GM23248 (cell line): ENCODE measurements at places on chromosomes 1 and 21. TPM values are rescaled to one million over a fixed set of nuclear protein-coding genes. Genes with fewer than 3 reads are reported as not detected.
A peak's percentile ranks its signal among the peaks of the same experiment; 100 is the strongest.

- H3K4me1 ChIP-seq: peaks cover 45% of the 10 kb centered on the region
- H3K27ac ChIP-seq: no peak overlapping the region
- no peak for DNase-seq
These were observed 23.0 kb downstream of the OPTC start for GRCh38 chr1:203516906-203517305.

DNA sequence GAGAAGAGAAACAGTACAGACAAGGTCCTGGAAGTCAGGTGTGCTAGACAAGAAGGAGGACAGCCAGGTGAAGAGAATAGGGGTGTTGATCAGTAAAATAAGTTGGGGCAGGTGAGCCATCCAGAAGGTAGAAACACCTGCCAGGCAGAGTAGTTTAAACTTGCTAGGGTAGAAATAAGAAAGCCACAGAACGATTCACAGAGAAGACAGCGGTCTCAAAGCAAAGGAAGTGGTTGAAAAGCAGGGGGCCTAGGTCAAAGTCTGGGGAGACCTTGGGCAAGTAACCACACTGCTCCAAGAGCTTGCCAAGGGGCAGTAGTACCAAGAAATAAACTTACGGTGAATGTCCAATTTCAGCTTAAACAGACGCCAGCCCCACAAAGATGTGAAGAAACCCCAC, 116.6 kb upstream of the PROX1 start:
- H3K36me3 ChIP-seq: no peaks in the 10 kb centered on the region
- no peak for DNase-seq
- H3K27ac ChIP-seq: no peak overlapping the region
- no peaks in the 10 kb centered on the region for H3K27me3 ChIP-seq
- no peak overlapping the region for H3K4me3 ChIP-seq

- no peak overlapping the region for H3K27ac ChIP-seq
- H3K27me3 ChIP-seq: no peaks in the 10 kb centered on the region
- DNase-seq: no peak
- no peak overlapping the region for H3K4me3 ChIP-seq
- peaks cover 78% of the 10 kb centered on the region for H3K36me3 ChIP-seq
- no peaks in the 10 kb centered on the region for H3K4me1 ChIP-seq
These were observed 7.9 kb downstream of the CCNL2 start for GRCh38 chr1:1391225-1391624.

DNA sequence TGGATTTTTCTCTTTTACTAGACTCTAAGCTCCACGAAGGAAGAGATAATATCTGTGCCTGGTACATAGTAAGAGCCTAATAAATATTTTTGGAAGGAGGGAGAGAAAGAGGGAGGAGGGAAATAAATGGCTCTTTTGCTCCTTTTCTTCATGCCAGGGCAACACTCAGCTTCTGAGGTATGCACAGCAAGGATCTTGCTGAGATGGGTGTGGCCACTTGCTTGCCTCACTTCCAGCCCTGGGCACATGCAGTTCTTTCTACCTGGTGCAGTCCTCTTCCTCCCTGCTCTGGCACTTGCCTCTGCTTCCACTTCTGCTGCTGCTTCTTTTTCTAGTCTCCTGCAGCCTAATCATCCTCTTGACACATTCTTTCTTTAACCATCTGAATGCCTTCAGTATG, 148.1 kb downstream of the FGGY start:
- peak; percentile 82 for DNase-seq
- H3K4me3 ChIP-seq: no peak overlapping the region
- H3K4me1 ChIP-seq: peaks cover 48% of the 10 kb centered on the region
- H3K36me3 ChIP-seq: no peaks in the 10 kb centered on the region
- H3K27ac ChIP-seq: peak overlapping the region; percentile 89

GRCh38 chr1:12636098-12636950, 7.6 kb upstream of the AADACL4 start:
- H3K4me3 ChIP-seq: no peak overlapping the region
- no peaks in the 10 kb centered on the region for H3K36me3 ChIP-seq
- H3K4me1 ChIP-seq: no peaks in the 10 kb centered on the region
- H3K27me3 ChIP-seq: no peaks in the 10 kb centered on the region
- peak; percentile 40 for DNase-seq

GRCh38 chr21:35072557-35072956, 23.5 kb upstream of the RUNX1 start:
- H3K27ac ChIP-seq: peak overlapping the region; percentile 47
- peak overlapping the region; percentile 21; the same call in 1 of the 2 replicates for H3K4me3 ChIP-seq
- DNase-seq: no peak
- no peaks in the 10 kb centered on the region for H3K36me3 ChIP-seq
- no peaks in the 10 kb centered on the region for H3K27me3 ChIP-seq

CELA2A gene
- total RNA-seq: not detected in 2 replicates

DNA sequence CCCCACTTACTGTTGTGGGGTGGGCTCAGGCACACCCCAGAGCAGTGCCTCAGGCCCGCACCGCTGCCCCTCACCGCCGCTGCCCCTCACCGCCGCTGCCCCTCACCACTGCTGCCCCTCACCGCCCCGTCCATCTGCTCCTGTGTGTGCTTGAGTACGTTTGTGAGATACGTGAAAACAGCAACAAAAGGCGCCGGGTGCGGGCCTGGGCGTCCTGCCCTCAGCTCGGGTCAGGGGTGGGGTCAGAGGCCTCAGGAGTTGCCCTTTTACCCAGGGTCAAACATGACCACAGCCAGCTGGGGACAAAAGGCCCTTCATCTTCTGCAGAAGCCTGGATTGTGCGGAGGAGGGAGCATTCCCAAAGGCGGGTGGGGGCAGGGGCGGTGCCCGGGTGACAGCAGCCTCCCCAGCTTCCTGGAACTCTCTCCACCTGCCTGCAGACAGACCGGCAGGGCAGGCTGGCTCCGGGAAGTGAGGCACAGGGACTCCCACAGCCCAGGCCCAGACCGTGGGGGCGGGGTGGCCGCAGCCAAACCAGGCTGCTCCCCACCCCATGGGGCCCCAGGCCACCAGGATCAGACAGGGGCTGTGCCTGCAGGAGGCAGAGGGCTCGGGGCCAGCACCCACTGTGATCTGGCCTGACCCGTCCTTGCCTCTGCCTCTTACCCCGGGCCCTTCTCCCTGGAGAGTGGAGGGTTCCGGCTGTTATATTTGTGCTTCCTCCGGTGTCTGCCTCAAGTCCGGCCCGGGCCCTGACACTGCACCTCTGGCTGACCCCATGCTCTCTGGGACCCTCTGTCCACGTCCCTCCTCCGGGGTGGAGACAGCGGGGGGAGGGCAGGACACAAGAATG, 2.3 kb upstream of the VWA1 start:
- no peak overlapping the region for H3K27ac ChIP-seq
- no peak for DNase-seq

- H3K4me3 ChIP-seq: no peak overlapping the region
- no peaks in the 10 kb centered on the region for H3K36me3 ChIP-seq
- peaks cover 2% of the 10 kb centered on the region for H3K4me1 ChIP-seq
- no peaks in the 10 kb centered on the region for H3K27me3 ChIP-seq
- no peak overlapping the region for H3K27ac ChIP-seq
- DNase-seq: peak; percentile 34
These were observed 3.7 kb upstream of the ZNF326 start for GRCh38 chr1:89990976-89991831.

DNA sequence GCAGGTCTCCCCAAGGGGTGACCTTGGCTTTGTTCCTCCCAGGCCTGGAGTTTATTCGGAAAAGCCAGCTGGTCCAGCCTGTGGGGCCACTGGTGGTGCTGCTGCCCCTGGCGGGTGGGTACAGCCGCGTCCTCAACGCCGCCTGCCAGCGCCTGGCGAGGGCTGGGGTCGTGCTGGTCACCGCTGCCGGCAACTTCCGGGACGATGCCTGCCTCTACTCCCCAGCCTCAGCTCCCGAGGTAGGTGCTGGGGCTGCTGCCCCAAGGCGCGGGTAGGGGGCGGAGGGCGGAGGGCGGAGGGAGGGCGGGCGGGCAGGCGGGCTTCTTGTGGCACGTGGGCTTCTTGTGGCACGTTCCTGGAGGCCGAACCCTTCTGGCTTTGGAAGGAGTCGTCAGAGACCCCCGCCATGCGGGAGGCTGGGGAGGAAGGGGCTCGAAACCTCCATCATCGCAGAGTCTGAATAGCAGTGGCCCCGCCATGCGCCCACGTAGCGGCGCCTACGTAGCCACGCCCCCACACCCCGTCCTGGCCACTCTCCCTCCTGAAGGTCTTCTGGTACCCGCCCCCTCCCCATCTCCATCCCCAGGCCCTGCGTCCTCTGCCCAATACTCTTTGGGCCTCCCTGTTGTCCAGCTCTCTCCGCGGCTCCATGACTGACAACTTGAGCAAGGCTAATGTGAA, 16.7 kb downstream of the PCSK9 start:
- no peaks in the 10 kb centered on the region for H3K4me1 ChIP-seq
- H3K27ac ChIP-seq: no peak overlapping the region
- no peaks in the 10 kb centered on the region; the same call in 1 of the 2 replicates for H3K27me3 ChIP-seq

- H3K36me3 ChIP-seq: no peaks in the 10 kb centered on the region
- H3K4me1 ChIP-seq: no peaks in the 10 kb centered on the region
- DNase-seq: no peak
These were observed 86.0 kb downstream of the CCDC185 start for GRCh38 chr1:223479261-223479660.

DNA sequence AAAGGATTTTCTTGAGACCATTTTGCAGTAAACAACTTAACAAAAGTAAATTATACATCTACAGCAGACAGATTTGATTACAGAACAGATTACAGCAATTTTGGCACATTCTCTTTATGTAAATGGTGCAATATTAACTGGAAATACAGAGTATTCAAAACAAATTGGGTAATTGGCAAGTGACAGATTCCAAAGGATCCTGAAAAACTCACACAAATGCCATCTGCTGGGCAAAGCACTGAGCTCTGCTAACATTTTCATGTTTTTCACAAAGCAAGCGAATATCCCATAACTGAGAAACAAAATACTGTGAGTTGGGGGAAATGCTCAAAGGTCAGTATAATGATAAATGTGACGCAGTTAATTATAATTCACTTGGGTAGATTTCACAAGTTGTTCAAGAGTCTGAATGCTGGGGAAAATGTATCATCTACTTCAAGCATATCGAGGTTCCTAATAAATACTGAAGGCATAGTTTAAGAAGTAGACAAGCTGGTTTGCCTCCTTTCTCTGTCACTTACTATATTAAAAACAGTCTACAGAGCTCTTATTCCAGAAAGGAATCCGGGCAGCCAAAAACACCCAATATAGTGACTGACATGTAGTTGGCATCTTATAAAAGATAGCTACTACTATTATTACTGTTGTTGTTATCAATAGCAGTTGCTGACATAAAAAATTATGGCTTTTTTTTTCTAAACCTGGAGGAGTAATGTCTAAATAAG, 75.8 kb upstream of the SDC3 start:
- H3K4me1 ChIP-seq: peaks cover 51% of the 10 kb centered on the region
- H3K4me3 ChIP-seq: no peak overlapping the region
- no peak overlapping the region for H3K27ac ChIP-seq
- DNase-seq: peak; percentile 44

RIPK4 gene
- total RNA-seq: 0.54 and 1.0 TPM in 2 replicates

GRCh38 chr1:81547912-81548303, 252.8 kb upstream of the ADGRL2 start:
- H3K4me3 ChIP-seq: no peak overlapping the region
- no peaks in the 10 kb centered on the region for H3K36me3 ChIP-seq
- no peaks in the 10 kb centered on the region for H3K27me3 ChIP-seq
